Type B pancreatic cell (in vitro differentiated cells): ENCODE measurements at places on chromosomes 5 and 9. TPM values are rescaled to one million over a fixed set of nuclear protein-coding genes. Genes with fewer than 3 reads are reported as not detected.

GRCh38 chr9:121676926-121677325 is 25.5 kb downstream of the DAB2IP start:
- no peak for DNase-seq

DNA sequence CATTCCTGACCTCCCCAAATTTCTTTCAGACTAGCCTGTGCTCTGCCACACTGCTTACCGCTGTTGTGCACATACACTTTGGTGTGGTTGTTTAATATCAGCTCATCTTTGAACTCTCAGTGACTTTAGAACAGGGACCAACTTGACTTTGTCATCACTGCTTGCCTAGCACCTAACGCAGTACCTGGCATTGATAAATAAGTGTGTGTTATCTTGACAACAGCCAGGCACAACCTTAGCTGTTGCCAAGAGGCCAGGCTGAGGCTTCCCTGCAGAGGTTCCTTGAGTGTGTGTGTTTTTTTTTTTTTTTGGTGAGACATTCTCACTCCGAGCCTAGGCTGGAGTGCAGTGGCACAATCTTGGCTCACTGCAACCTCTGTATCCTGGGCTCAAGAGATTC is 41.0 kb upstream of the SLC28A3 start:
- DNase-seq, result no peak

ADGRV1 gene
- 13.6 and 29.5 TPM in 2 replicates for total RNA-seq

CTSL gene
- 85.7 and 117 TPM in 2 replicates for total RNA-seq

GRCh38 chr5:143412661-143413342 is 9.3 kb upstream of the NR3C1 start:
- no peak for DNase-seq

DNA sequence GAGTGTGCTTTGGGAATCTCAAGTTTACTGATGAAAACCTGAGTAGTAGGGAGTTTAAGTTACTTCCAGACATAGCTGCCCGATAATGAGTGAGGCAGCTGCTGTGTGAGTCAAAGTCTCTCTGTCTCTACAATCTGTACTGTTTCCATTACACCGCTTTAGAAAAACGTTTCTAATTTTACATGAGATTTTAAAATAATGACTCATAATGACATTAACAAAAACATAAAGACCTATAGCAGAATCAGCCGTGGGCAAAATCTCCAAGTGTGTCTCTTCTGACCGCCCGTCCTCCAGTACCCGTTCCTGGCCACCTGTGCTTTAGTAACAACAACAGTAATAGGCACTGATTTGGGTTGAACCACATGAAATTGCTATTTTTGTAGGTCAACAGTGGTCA is 69.6 kb upstream of the PRRC1 start:
- DNase-seq, result no peak

- DNase-seq, result no peak
Observed at GRCh38 chr5:71734141-71734540, 15.1 kb downstream of the CARTPT start.

DNA sequence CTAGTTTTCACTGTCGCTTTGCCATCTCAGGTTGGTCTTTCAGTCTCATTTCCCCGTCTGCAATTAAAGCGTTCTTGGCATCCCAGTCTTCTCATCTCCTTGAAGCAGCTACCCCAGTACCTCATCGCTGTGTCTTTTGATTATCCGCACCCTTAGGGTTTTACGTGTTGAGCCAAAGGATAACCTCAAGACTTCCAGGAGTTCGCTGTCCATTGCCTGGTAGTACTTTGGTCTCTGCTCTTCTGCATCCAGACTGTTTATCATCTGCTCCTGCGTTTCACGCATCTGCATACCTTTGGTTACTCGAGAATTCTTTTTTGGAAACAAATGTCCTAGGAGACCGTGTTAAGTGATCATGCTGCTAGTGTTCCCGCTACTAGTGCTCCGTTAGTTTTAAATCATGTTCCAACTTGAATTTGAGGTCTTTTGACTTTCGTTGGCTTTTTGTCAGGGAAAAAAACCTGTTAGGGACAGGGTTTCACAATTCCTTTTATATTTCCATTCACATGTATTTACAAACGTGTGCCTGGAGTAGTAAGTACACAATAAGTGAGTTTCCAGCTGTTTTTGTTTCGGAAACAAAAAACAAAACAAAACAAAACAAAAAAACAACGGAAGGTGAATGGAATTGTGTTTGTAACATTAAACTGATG is 888 bp downstream of the RABGAP1 start:
- DNase-seq, result no peak

- DNase-seq, result no peak
Observed at GRCh38 chr9:78578072-78578471, 281.1 kb downstream of the PSAT1 start.
